CMK (cell line): ENCODE measurements at places on chromosomes 12 and 14.

- DNase-seq = no peak
These were observed 201.2 kb downstream of the TTC8 start for GRCh38 chr14:89025561-89026236.

DNA sequence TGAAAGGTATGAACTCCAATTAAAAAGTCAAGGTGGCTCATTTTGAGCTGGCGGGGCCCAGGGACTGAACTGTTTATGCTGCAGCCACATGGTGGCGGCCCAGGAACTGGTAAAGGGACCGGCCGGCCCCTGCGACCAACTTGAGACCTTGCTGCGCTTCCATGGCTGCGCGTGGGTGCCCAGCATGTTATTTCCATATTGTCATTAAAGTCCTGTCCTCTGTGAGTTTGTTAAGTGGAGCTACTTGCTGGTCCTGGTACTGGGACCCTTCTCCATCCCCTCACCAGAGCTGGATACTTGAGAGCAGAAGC, 62.3 kb downstream of the BEGAIN start:
- DNase-seq = no peak

DNA sequence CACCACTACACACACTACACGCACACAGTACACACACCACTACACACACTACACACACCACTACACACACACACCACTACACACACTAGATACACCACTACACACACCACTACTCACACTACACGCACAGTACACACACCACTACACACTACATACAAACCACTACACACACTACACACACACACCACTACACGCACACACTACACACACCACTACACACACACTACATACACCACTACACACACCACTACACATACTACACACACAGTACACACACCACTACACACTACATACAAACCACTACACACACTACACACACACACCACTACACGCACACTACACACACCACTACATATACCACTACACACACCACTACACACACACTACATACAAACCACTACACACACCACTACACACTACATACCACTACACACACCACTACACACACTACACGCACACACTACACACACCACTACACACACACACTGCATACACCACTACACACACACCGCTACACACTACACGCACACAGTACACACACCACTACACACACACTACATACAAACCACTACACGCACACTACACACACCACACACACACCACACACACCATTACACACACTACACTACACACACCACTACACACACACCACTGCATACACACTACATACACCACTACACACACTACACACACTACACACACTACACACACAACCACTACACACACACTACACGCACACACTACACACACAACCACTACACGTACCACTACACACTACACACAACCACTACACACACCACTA, 11.7 kb downstream of the NOC4L start:
- DNase-seq = no peak

DNA sequence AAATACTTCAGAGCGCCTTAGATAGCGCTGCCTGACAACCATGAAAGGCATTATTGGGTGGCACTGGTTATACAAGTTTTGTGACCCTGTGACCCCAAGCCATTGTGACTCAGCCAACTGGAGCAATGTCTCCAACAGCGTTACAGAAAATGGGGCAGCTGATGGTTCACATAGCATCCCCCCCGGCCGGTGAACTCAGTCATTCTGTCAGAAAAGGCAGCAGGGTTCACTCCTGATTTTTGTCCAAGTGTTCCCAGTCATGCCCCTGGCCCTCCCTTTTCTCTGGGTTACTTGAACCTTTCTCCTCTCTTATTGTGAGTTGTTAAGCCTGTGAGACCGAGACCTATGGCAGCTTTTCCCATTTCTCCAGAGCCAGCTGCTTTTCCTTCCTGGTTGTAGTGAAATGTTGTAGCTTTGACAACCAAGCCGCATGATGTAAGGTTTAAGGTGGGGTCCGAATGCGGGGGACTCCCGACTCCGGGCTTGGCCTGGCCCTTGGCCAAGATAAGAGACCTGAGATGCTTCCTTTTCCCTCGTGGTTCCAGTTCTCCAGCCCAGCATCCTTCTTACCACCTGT, 22.0 kb downstream of the CD9 start:
- DNase-seq = no peak

- no peak for DNase-seq
These were observed 20.2 kb upstream of the MLEC start for GRCh38 chr12:120666571-120667390.

DNA sequence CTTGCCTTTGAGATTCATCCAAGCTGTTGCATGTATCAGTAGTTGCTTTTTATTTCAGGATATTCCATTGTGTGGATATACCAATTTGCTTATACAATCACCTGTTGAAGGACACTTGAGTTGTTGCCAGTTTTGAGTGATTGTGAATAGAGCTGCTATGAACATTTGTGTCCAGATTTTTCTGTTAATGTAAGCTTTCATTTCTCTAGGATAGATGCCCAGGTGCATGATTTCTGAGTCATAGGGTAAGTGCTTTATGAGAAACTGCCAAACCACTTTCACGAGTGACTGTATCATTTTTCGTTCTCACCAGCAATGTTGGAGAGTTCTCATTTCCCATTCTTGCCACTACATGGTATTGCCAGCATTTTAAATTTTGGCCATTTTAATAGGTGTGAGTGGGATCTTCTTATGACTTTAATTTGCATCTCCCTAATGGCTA, 434.6 kb upstream of the RGS6 start:
- no peak for DNase-seq

DNA sequence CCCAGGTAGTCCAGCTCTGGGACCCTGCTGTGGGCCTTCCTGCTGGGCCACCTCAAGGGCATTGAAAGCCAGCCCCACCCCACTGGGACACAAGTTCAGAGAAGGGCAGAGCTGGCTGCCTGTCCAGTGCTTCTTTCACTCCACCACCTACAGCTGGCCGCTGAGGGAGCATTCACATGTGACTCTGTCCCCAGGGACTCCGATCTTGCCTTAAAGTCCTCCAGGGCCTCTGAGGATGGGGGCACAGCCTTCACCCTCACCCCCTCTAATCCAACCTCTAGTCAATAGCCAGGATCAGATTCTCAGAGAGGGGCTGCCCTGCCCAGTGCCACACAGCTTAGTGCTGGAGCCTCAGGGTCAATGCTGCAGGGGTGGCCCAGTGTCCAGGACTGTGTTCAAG, 5.0 kb upstream of the CYP46A1 start:
- no peak for DNase-seq

- DNase-seq = no peak
These were observed 18.1 kb downstream of the JAG2 start for GRCh38 chr14:105150368-105151083.

DNA sequence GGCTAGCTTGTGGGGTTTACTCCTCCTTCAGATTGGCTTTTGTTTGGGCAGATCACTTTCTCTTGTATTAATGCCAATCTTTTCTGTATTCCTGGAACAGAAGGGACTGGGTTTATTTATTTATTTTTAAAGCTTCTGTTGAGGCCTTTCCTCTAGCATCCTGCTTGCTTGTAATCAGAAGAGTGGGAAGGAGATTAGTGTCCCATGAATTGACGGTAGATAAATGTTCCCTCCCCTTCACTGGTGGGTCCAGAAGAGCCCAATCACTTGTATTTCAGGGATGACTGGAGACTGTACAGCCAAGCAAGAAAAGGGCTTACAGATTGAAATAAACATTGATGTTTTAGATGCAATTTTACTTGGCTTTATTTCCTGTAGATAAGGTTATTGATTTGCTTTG, 71.0 kb downstream of the LIN52 start:
- no peak for DNase-seq

- DNase-seq = no peak
These were observed 105.0 kb downstream of the SNAPC1 start for GRCh38 chr14:61866932-61867920.

- DNase-seq = no peak
These were observed 21.0 kb upstream of the MAP1LC3B2 start for GRCh38 chr12:116538076-116538591.

GRCh38 chr12:367972-368371, 21.1 kb downstream of the KDM5A start:
- DNase-seq = no peak

- no peak for DNase-seq
These were observed 23.1 kb downstream of the ATP23 start for GRCh38 chr12:57964421-57964820.

DNA sequence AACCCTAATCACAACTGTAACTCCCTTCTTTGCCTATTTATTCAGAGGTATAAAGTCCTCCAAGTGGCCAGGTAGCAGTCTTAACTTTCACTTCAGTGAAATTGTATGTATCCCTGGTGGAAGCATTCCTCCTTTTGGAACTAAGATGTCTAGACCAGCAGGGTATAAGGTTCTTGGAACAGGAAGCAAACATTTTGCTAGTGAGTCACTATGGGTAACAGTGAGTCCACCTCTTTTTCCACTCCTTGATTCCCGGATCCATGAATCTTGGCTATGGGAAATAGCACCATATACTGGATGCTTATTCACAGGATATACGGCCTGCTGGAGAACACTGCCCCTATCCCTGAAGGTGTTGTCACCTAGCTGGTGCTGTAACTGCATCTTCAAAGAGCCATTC, 80.2 kb downstream of the KCNA5 start:
- no peak for DNase-seq

GRCh38 chr12:109900752-109901580, 892 bp downstream of the TCHP start:
- no peak for DNase-seq

DNA sequence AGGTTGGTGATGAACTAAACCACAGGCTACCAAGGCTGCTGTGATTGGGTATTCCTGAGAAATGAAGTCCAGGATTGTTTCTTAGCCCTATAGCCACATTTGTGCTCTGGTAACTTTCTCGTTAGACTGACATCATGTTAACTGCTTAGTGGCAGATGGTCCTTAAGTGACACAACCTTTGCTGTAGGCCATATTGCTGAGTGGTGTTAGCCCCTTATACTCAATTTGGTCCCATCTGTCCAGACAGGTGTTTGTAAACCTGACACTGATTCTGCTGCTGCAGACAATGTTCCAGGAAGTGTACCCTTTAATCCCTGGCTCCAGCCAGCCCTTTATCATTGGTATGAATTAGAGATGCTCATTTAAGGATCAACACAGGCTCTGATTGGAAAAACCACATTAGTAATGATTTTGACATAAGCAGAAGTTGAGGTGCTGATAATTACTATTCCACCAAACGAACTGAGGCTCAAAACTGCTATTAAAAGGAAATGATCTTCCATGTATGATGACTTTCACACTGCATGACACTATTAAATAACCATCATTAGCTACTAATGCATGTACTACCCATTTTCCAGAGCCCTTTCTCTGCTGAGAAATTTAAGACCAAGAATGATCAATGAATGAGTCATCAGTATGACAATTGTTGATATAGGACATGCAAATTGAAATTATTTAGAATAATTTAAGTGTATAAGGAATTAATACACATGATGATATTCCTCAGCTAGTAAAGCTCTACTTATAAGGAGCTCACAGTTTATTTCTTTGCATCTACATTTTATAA, 3.6 kb upstream of the SSTR1 start:
- DNase-seq = no peak

DNA sequence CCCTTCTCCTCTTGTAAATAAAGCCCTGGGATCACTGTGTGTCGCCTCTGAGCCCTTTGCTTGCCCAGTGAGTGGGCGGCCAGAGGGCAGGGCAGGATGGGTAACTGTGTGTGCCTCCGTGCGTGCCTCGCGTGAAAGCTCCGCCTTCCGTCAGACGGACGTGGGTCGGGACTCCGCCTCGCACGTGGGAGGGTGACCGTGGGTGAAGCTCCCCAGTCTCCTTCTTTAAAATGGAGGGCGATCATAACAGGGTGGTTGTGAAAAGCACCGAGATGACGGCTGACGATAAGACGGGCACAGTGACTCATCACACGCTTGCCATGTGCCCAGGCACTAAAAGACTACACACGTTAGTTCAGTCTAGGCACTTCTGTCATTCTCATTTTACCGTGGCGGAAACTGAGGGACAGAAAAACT, 9.2 kb downstream of the PHB2 start:
- no peak for DNase-seq

GRCh38 chr14:76395161-76395560, 19.2 kb downstream of the ESRRB start:
- no peak for DNase-seq

GRCh38 chr12:45294906-45295305, 79.0 kb downstream of the ANO6 start:
- DNase-seq = no peak

DNA sequence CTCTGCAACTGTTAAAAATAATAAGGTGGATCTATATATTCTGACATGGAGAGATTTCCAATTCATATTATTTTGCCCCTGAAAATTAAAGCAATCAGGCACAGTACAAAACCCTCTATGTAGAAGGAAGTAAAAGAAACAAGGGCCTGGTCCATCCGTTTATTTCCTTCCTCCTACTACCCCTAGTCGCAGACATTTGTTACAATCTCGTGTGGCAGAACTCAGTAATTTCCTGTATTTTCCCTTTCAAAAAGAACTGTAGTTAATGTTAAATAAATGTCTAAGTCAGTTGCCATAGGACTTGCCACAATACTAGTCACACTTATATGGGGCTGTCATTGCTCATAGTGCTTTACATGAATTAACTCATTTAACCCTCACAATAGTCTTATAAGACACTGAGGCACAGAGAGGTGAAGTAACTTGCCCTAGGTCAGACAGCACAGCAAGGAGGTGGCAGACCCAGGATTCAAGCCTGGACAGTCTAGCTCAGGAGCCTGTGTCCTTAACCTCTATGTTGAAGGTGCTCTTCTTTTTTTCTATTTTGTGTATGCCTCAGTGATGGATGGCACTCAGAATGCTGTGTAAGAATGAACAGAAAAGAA, 24.2 kb downstream of the NINJ2 start:
- no peak for DNase-seq

- no peak for DNase-seq
These were observed 56.6 kb downstream of the CALM1 start for GRCh38 chr14:90453401-90453951.

DNA sequence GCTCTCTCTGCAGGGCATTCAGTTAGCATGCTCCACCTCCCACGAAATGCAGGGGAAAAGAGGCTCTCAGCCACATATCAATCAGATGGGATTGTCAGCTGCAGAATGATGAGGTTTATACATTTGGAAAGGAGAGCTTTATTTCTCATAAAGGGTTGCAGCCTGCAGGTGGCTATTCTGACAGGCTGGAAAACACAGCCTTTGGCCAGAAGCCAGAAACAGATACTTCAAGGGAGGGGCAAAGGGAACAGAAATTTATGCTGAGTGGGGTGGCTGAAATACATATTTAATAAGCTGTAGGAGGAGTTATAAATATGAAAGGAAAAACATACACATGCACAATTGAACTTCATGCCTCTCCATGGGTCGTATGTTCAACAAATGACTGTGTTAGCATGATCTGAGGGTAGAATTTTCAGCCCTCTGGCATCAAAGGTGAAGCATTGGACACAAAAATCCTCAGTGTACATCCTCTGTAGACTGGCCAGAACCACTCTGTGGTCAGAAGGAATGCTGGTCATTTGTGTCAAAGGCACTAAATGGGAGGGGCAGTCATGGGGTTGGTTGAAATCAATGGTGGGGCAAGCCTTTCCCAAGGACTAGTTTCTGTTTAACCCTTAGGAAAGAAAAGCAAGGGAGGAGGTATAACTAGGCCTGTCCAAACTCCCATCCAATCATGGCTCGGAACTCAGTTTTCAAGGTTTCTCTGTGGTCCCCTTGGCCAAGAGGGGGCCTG, 62.4 kb downstream of the TMX1 start:
- DNase-seq = no peak

- no peak for DNase-seq
These were observed 7.8 kb downstream of the MTA1 start for GRCh38 chr14:105427412-105427811.

- no peak for DNase-seq
These were observed 127.0 kb downstream of the APAF1 start for GRCh38 chr12:98771811-98772752.

- DNase-seq = no peak
These were observed 13.3 kb downstream of the RNASE3 start for GRCh38 chr14:20904393-20905029.
